Kidney (tissue), 22 donors: ENCODE measurements at places on chromosomes 1 and 21. TPM values are rescaled to one million over a fixed set of nuclear protein-coding genes. Genes with fewer than 3 reads are reported as not detected.

The TOR3A gene
- polyA plus RNA-seq, result 23.1 TPM

The TNFRSF18 gene
- polyA plus RNA-seq, result not detected

The SMIM1 gene
- 49.5 TPM for polyA plus RNA-seq

DNA sequence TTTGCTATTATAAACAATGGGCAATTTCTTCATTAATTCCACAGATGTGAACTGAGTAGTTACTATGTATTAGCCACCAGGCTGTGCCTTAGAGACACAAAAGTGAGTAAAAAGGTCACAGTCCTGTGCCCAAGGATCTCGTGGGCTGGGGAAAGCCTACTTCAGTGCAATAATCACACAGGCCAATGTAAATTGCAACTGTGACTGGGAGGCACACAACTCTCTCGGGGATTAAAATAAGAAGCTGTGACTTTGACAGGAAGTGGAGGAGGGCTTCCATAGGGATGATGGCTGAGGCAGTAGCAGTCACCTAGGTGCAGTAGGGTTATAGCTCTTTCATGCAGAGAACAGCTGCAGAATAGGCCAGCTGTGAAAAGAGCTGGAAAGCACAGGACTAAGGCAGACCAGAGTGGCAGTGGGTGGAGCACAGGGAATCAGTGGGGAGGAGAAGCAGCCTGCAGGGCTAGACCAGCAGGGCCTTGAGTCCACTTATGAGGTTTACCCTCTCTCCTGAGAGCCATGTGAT, 121.9 kb downstream of the MAB21L3 start:
- DNase-seq, result peak; percentile 44

DNA sequence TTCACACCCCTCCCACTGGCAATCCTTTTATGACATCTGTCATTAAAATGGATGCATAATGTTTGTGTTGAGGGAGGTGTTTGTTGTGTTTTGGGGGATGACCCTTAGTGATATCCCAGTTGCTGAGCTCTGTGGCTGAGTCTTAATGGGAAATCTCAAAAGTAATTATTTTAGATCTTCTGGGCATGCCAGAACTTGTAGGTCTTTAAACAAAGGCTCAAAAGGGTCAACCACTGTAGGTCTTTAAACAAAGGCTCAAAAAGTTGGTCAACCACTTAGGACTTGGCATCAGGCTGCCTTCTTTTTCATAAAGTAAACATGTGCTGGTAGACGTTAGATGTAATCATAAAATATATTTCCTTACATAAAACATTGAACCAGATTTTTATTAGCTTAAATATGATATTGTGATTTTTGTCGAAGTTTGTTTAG, 78.0 kb downstream of the CDC14A start:
- no peak for DNase-seq

DNA sequence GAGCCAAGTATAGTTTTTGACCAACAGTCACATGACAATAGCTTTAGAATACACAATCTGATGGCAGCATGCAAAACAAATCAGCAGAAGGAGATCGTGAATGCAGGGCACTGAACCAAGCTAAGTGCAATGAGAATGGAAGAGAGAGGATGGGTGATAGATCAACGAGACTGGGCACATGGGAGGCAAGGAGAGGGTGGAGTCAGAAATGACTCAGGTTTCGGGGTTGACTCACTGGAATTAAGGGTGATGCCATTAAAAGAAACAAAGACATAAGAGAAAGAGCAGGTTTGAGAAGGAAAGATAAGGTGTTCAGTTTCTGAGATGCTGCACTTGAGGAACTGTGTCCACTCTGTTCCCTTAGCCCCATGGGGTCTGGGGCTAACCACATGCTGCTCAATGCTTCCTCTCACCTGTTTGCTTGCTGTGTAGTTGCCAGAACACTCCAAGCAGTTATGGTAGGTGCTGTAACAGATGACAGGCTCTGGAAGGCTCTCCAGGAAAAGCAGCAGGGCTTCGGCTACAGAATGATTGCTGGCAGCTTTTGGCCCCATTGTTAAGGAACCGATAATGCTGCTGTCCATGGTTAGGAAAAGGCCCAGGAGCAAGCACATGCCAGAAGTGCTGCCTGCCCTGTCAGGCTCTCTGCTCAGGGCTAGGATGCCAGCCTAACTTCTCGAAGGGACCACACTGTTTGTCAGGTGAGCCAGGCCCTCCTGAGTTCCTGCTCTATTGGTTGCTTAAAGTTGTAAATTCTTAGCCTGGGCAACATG, 6.1 kb upstream of the MTF1 start:
- DNase-seq, result no peak
